Naive thymus-derived CD8-positive, alpha-beta T cell (primary cell): ENCODE measurements at places on chromosomes 7 and 10. TPM values are rescaled to one million over a fixed set of nuclear protein-coding genes. Genes with fewer than 3 reads are reported as not detected.

ST8SIA6 gene
- not detected for polyA plus RNA-seq

ANXA8L1 gene
- polyA plus RNA-seq = not detected

C10orf90 gene
- not detected for polyA plus RNA-seq

MAGI2 gene
- polyA plus RNA-seq = 0.16 TPM

FAM24B gene
- 7.7 TPM for polyA plus RNA-seq

DOCK4 gene
- not detected for polyA plus RNA-seq

PVRIG gene
- polyA plus RNA-seq = 79.1 TPM

GRCh38 chr10:72567421-72567820 is 58.5 kb downstream of the MICU1 start:
- no peak for DNase-seq
- no peaks in the 10 kb centered on the region for H3K27me3 ChIP-seq
- H3K27ac ChIP-seq = no peak overlapping the region
- peaks cover 12% of the 10 kb centered on the region for H3K4me1 ChIP-seq
- no peak overlapping the region for H3K4me3 ChIP-seq

DNA sequence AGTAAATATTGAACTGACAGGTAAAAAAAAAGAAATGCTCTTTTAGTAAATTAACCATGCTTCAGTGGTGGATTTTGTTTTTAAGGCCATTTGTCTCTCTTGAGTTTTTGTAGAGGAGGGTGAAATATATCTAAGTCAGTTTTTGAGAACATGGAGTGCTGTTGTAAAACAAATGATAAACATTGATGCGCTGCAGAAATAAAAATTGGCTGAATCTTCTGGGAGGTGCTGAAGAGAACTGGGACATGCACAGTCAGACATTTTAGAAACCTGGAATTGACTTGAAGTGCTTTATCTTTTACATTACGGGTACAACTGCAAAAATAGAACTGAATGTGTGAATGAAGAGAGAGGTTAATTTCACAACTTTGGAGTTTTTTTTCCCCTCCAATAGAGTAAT is 203.0 kb upstream of the HDAC9 start:
- H3K4me3 ChIP-seq = no peak overlapping the region
- no peaks in the 10 kb centered on the region for H3K36me3 ChIP-seq
- no peak overlapping the region for H3K27ac ChIP-seq
- H3K27me3 ChIP-seq = peaks cover 43% of the 10 kb centered on the region

- no peaks in the 10 kb centered on the region for H3K36me3 ChIP-seq
- DNase-seq = peak; percentile 28
- H3K4me1 ChIP-seq = peaks cover 6% of the 10 kb centered on the region
- H3K27me3 ChIP-seq = no peaks in the 10 kb centered on the region
- H3K27ac ChIP-seq = no peak overlapping the region
These were observed 27.1 kb upstream of the TNRC18 start for GRCh38 chr7:5450549-5451327.

GRCh38 chr10:44294726-44295412 is 90.0 kb downstream of the CXCL12 start:
- H3K27ac ChIP-seq = no peak overlapping the region
- DNase-seq = no peak
- peaks cover 6% of the 10 kb centered on the region for H3K27me3 ChIP-seq

DNA sequence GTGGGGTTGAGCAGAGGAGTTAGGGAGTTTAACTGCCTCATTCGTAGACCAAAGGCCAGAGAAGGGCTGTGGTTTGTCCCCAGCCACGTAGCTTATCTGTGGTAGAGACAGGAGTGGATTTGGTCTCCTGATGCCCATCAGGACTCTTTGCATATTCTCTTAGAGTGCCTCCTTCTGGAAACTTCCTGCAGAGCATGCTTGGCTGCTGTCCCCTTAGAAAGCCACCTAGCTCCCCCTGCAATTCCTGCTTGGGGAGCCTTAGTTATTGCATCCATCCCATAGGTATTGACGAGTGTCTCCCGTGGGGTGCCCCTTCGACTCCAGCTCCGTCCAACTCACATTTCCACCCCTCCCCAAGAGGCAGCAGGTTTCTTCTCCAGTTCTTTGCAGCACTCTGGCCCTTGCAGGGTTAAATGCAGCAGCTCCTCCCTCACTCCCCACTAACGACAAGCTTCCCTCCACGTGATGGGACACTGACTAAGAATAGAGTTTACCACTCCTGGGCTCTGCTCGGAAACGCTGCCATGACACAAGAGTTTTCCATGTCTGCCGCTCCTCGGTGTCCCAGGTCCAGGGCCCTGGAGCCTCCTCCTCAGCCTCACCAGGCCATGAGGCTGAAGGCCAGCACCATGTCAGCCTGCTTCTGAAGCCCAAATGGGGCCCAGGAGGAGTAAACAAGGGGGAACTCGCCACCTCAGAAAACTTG is 147.8 kb upstream of the UNC5B start:
- H3K4me3 ChIP-seq = no peak overlapping the region
- H3K27ac ChIP-seq = no peak overlapping the region
- H3K36me3 ChIP-seq = no peaks in the 10 kb centered on the region
- H3K27me3 ChIP-seq = no peaks in the 10 kb centered on the region
- no peak for DNase-seq
- no peaks in the 10 kb centered on the region for H3K4me1 ChIP-seq

DNA sequence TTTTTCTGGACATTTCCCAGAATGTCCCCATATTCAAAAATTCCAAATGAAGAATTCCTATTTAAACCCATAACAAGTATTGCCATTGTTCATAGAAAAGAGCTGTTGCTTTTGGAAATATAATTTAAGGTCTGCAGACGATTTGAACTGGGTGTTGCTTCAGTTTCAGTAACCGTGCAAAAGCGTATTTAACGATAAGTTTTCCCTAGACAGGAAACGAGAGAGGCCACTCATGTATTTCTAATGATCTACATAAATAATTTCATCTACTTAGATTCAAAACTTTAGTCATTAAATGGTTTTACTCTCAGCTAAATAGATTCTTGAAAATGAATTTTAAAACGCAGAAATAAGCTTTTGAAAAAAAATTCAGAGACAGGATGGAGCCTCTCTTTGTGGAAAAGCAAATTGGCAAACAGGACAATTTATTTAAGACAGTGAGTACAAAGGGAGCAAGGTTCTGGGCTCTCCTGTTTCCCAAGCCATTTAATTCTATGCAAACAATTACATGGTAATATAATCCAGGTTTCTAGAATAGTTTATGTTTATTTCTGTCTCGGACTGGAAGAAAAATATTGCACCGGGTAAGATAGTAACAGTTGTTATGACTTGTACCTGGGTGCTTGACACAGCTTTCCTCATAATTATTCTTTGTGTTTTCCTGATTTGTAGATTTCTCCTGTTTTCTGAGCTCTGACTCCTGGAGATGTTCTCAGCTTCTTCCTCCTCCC is 263.0 kb downstream of the BAMBI start:
- peaks cover 3% of the 10 kb centered on the region for H3K27me3 ChIP-seq
- H3K36me3 ChIP-seq = peaks cover 14% of the 10 kb centered on the region
- H3K27ac ChIP-seq = no peak overlapping the region
- no peak overlapping the region for H3K4me3 ChIP-seq
- H3K4me1 ChIP-seq = no peaks in the 10 kb centered on the region
- no peak for DNase-seq

GRCh38 chr7:46999866-47000265 is 582.0 kb downstream of the TNS3 start:
- DNase-seq = no peak
- H3K27ac ChIP-seq = no peak overlapping the region

GRCh38 chr10:31083765-31084184 is 52.1 kb upstream of the ZNF438 start:
- DNase-seq = peak; percentile 50
- H3K36me3 ChIP-seq = no peaks in the 10 kb centered on the region
- no peak overlapping the region for H3K27ac ChIP-seq
- no peaks in the 10 kb centered on the region for H3K27me3 ChIP-seq
- peaks cover 2% of the 10 kb centered on the region for H3K4me1 ChIP-seq

DNA sequence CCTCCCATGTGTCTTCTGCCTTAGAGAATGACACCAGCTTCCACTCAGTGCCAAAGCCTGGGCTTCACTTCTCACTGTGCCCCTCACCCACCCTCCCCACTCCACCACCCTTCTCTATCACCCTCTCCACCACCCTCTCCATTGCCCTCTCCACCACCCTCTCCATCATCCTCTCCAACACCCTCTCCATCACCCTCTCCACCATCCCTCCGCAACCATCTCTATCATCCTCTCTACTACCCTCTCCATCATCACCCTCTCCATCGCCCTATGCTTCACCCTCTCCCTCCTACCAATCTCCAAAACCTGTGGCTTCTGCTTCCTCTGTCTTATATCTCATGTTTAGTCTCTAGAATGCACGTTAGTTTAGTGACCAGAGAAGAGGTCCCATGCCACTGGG is 91.0 kb upstream of the TMEM72 start:
- H3K27ac ChIP-seq = no peak overlapping the region
- H3K36me3 ChIP-seq = no peaks in the 10 kb centered on the region

GRCh38 chr10:116156819-116157218 is 116.2 kb downstream of the GFRA1 start:
- DNase-seq = no peak
- H3K4me3 ChIP-seq = no peak overlapping the region
- H3K4me1 ChIP-seq = no peaks in the 10 kb centered on the region
- H3K27me3 ChIP-seq = no peaks in the 10 kb centered on the region
- no peaks in the 10 kb centered on the region for H3K36me3 ChIP-seq
- no peak overlapping the region for H3K27ac ChIP-seq

DNA sequence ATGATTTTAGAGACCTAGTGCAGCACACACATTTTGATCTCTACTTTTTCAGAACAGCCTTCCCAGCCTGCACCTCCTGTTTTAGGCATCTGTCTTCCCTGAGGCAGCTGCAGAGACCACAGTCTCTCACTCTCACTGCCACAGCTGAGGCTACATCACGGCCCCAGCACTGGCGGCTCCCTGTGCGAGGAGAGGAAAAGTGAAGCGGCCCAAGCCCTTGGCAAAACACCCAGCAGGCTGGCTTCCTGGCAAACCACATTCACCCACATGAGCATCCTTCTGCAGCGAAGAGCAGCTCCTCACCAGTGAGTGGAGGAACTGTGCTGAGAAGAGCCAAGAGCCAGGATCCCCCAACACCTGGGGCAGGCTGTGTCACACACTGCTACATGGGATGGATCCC is 14.0 kb downstream of the HUS1 start:
- H3K4me1 ChIP-seq = peaks cover 24% of the 10 kb centered on the region
- H3K4me3 ChIP-seq = no peak overlapping the region
- H3K27me3 ChIP-seq = no peaks in the 10 kb centered on the region
- peaks cover 47% of the 10 kb centered on the region for H3K36me3 ChIP-seq

DNA sequence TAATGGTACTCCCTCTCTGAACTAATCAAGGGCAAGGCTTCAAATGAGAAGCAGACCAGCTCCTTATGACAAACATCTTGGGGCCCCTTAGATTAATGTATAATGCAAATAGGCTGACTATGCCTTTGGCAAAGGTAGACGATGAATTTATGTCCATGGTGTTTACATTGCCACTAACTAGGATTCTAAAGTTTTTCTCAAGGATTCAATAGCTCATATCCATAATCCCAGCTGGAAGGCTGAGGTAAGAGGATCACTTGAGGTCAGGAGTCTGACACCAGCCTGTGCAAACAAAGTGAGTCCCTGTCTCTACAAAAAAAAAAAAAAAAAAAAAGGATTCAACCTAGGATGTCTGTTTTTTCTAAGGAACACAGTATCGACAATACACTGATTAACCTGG is 96.5 kb downstream of the ORC5 start:
- DNase-seq = no peak
- H3K4me1 ChIP-seq = no peaks in the 10 kb centered on the region
- H3K27ac ChIP-seq = no peak overlapping the region
- H3K4me3 ChIP-seq = no peak overlapping the region

DNA sequence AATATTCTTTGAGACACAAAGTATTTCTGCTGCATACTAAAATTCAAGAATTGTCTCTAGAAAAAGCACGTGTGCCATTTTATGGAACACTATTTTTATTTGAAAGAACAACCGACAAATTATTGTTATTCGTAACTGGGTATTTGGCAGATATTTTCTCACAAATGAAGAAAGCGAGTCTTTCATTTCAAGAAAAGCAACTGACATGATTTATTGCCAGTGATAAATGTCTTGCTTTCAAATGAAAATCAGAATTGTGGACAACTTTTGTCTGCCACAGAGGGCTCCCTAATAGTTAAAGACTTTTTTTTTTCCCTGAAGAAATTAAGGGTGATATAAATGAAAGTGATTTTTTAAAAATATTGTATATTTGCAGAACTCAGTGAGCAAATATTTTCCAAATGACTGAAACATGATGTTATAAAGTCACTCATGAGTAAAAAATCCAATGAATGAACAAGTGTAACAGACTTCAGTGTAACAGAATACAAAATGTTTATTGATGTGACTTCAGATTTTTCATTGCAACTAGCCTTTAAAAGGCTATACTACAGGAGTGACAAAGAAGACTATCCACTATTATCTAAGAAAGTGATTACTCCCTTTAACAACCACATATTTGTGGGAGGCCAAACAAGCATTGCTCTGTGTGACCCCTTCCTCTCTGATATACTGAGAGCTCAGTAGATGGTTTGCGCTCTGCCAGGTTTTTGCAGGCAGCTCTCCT is 49.0 kb upstream of the SEMA3E start:
- no peaks in the 10 kb centered on the region for H3K36me3 ChIP-seq
- no peak overlapping the region for H3K4me3 ChIP-seq
- H3K27ac ChIP-seq = no peak overlapping the region
- DNase-seq = no peak
- no peaks in the 10 kb centered on the region for H3K4me1 ChIP-seq
- no peaks in the 10 kb centered on the region for H3K27me3 ChIP-seq

GRCh38 chr7:35854311-35854710 is 53.5 kb downstream of the SEPTIN7 start:
- peak overlapping the region; percentile 21 for H3K27ac ChIP-seq
- peaks cover 71% of the 10 kb centered on the region for H3K4me1 ChIP-seq
- no peaks in the 10 kb centered on the region for H3K27me3 ChIP-seq

DNA sequence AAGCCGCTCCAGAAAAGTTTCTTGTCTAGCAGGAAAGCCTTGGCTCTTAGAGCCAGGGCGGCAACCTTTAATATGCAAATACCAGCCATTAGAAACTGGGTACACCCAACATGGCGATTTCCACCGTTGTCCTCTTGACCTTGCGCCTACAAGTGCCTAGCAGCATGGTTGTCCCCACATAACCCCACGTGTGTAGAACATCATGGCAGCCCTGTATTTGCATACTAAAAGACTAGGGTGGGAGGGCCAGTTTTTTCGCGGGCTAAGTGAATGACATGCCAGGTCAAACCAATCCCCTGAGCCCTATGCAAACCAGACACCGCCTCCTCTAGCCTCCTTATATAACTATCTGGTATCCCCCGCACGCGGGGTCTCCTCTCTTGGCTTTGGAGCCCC is 58.4 kb upstream of the FZD8 start:
- H3K4me1 ChIP-seq = no peaks in the 10 kb centered on the region
- no peak overlapping the region for H3K4me3 ChIP-seq
- no peak for DNase-seq
- no peaks in the 10 kb centered on the region for H3K36me3 ChIP-seq

GRCh38 chr10:90813594-90814365 is 44.1 kb downstream of the HTR7 start:
- peaks cover 4% of the 10 kb centered on the region for H3K27me3 ChIP-seq
- H3K27ac ChIP-seq = no peak overlapping the region
- no peaks in the 10 kb centered on the region for H3K36me3 ChIP-seq
- no peak overlapping the region for H3K4me3 ChIP-seq
- H3K4me1 ChIP-seq = no peaks in the 10 kb centered on the region
